Hepatocyte (in vitro differentiated cells): ENCODE measurements at places on chromosomes 2 and 18. TPM values are rescaled to one million over a fixed set of nuclear protein-coding genes. Genes with fewer than 3 reads are reported as not detected.

DNA sequence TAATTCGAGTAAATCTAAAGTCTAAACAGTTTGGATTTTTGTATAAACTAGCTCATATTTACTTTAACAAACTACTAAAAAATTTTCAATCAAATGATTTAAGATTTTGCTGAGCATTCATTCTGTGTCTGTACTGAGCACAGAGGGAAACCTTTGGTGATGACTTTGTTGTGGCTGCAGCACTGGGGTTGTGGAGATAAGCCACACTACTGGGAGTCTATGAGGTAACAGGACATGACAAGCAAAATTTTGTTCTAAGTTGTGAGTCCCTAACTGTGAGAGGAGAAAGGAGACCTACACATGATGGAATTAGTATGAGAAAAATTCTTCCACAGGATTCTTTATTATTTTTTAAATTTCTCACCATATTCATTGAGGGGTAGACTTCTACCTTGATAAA, 933.7 kb upstream of the LRATD1 start:
- no peak overlapping the region for H3K4me3 ChIP-seq
- no peaks in the 10 kb centered on the region for H3K4me1 ChIP-seq
- no peaks in the 10 kb centered on the region for H3K36me3 ChIP-seq
- H3K27me3 ChIP-seq = no peaks in the 10 kb centered on the region
- no peak for DNase-seq

- no peaks in the 10 kb centered on the region for H3K4me1 ChIP-seq
- no peak for DNase-seq
- no peak overlapping the region for H3K4me3 ChIP-seq
- H3K27ac ChIP-seq = no peak overlapping the region
Observed at GRCh38 chr2:27236626-27237025, 19.5 kb downstream of the CAD start.

GRCh38 chr2:1738646-1739302, 5.5 kb downstream of the PXDN start:
- H3K27ac ChIP-seq = no peak overlapping the region
- DNase-seq = no peak
- H3K4me1 ChIP-seq = peaks cover 21% of the 10 kb centered on the region
- H3K27me3 ChIP-seq = no peaks in the 10 kb centered on the region
- no peaks in the 10 kb centered on the region for H3K36me3 ChIP-seq

GRCh38 chr2:55592130-55592529, 25.3 kb downstream of the PPP4R3B start:
- H3K36me3 ChIP-seq = peaks cover 3% of the 10 kb centered on the region
- H3K27ac ChIP-seq = no peak overlapping the region
- peaks cover 4% of the 10 kb centered on the region for H3K4me1 ChIP-seq
- H3K4me3 ChIP-seq = no peak overlapping the region
- DNase-seq = no peak

GRCh38 chr18:60684843-60685513, 312.4 kb upstream of the MC4R start:
- H3K27ac ChIP-seq = no peak overlapping the region
- H3K27me3 ChIP-seq = peaks cover 5% of the 10 kb centered on the region
- no peak for DNase-seq
- no peaks in the 10 kb centered on the region for H3K36me3 ChIP-seq

Gene SRD5A2
- 0.40 and 0.52 TPM in 2 replicates for total RNA-seq

Gene ERFE
- 0.27 TPM in 1 of 2 replicates, not detected in the other for total RNA-seq

Gene GREB1L
- 13.8 and 16.8 TPM in 2 replicates for total RNA-seq

Gene RNF125
- total RNA-seq = 1.1 and 2.1 TPM in 2 replicates
